Dermis blood vessel endothelial cell (primary cell): ENCODE measurements at places on chromosomes 12 and 14. TPM values are rescaled to one million over a fixed set of nuclear protein-coding genes. Genes with fewer than 3 reads are reported as not detected.

Gene PRH1
- total RNA-seq = 11.2 and 12.8 TPM in 2 replicates

Gene GLIPR1L1
- total RNA-seq = not detected in 2 replicates

Gene APPL2
- total RNA-seq = 21.4 and 22.1 TPM in 2 replicates

Gene ATP23
- 12.7 and 25.5 TPM in 2 replicates for total RNA-seq

Gene PTPN6
- total RNA-seq = 2.4 and 3.4 TPM in 2 replicates

Gene VWF
- total RNA-seq = 3,052 and 3,683 TPM in 2 replicates

Gene C3AR1
- 0.09 TPM in 1 of 2 replicates, not detected in the other for total RNA-seq

Gene GPR162
- total RNA-seq = 0.93 and 1.9 TPM in 2 replicates

Gene ZFYVE1
- 21.3 and 22.4 TPM in 2 replicates for total RNA-seq

Gene RABGGTA
- 27.9 and 28.6 TPM in 2 replicates for total RNA-seq

Gene CFAP73
- total RNA-seq = not detected in 2 replicates

Gene GPD1
- total RNA-seq = not detected in 2 replicates

Gene SRRM4
- total RNA-seq = not detected in 2 replicates

Gene RERGL
- total RNA-seq = 0.34 TPM in 1 of 2 replicates, not detected in the other

Gene CPNE6
- not detected in 2 replicates for total RNA-seq

Gene TAS2R50
- 2.3 and 3.6 TPM in 2 replicates for total RNA-seq

Gene SLC2A14
- not detected in 2 replicates for total RNA-seq

Gene TSPAN8
- total RNA-seq = 0.23 TPM in 1 of 2 replicates, not detected in the other

Gene PRPH
- total RNA-seq = not detected in 2 replicates

Gene ALX1
- not detected in 2 replicates for total RNA-seq

Gene KRT73
- total RNA-seq = not detected in 2 replicates

Gene BCL11B
- under 0.01 and 0.05 TPM in 2 replicates for total RNA-seq

Gene CEP170B
- total RNA-seq = 9.0 and 12.3 TPM in 2 replicates

Gene AP4S1
- total RNA-seq = 6.8 TPM in 2 replicates

Gene ACSS3
- 0.37 and 1.0 TPM in 2 replicates for total RNA-seq

Gene C12orf50
- not detected in 2 replicates for total RNA-seq

Gene KRT79
- total RNA-seq = not detected in 2 replicates

Gene SIX4
- total RNA-seq = 0.51 and 1.0 TPM in 2 replicates

Gene FAM234B
- 12.2 and 13.3 TPM in 2 replicates for total RNA-seq

Gene AHNAK2
- total RNA-seq = 24.5 and 40.5 TPM in 2 replicates

Gene SYNDIG1L
- total RNA-seq = not detected in 2 replicates

Gene CRIP1
- 0.42 and 0.68 TPM in 2 replicates for total RNA-seq

Gene ACOT4
- total RNA-seq = 0.34 and 1.3 TPM in 2 replicates

Gene LBHD2
- total RNA-seq = not detected in 2 replicates

Gene TMTC3
- total RNA-seq = 38.8 and 42.7 TPM in 2 replicates

Gene OTOGL
- 0.17 and 1.2 TPM in 2 replicates for total RNA-seq

Gene PGAM5
- 63.3 and 73.5 TPM in 2 replicates for total RNA-seq

Gene ANO4
- total RNA-seq = 0.85 and 1.1 TPM in 2 replicates

Gene MSRB3
- 40.0 and 67.5 TPM in 2 replicates for total RNA-seq

Gene SLC4A8
- total RNA-seq = 1.3 and 1.7 TPM in 2 replicates

Gene IL26
- not detected in 2 replicates for total RNA-seq

Gene ADCY4
- 68.4 and 138 TPM in 2 replicates for total RNA-seq

Gene RASAL1
- under 0.01 and 0.05 TPM in 2 replicates for total RNA-seq

Gene MIP
- not detected in 2 replicates for total RNA-seq

Gene TAS2R8
- total RNA-seq = not detected in 2 replicates

Gene OR6C6
- total RNA-seq = not detected in 2 replicates

Gene CORO1C
- total RNA-seq = 131 and 213 TPM in 2 replicates

Gene RTL1
- not detected in 2 replicates for total RNA-seq

Gene UNC79
- total RNA-seq = under 0.01 TPM in 1 of 2 replicates, not detected in the other

Gene SLC25A21
- 0.74 and 9.7 TPM in 2 replicates for total RNA-seq

Gene USP44
- 3.4 and 5.4 TPM in 2 replicates for total RNA-seq

Gene EGLN3
- total RNA-seq = 1.4 and 2.1 TPM in 2 replicates

Gene MYRFL
- under 0.01 and 0.09 TPM in 2 replicates for total RNA-seq
